ENCODE measurements at places on chromosomes 12 and 14. TPM values are rescaled to one million over a fixed set of nuclear protein-coding genes. Genes with fewer than 3 reads are reported as not detected.

The OR4E2 gene
- total RNA-seq = not detected

The TBK1 gene
- total RNA-seq = 51.6 TPM

The DEPDC4 gene
- total RNA-seq = 2.0 TPM

The TMEM132D gene
- total RNA-seq = 4.7 TPM

The PRR4 gene
- 3.5 TPM for total RNA-seq

The GABARAPL1 gene
- 115 TPM for total RNA-seq

The TCP11L2 gene
- total RNA-seq = 40.3 TPM

The PTGR2 gene
- total RNA-seq = 10.8 TPM

The CCDC60 gene
- 0.50 TPM for total RNA-seq

The SMCO2 gene
- total RNA-seq = 0.40 TPM

The ASIC1 gene
- total RNA-seq = 25.1 TPM

The CLEC1B gene
- total RNA-seq = 0.50 TPM

The SLC17A8 gene
- total RNA-seq = 13.2 TPM

The SLC25A47 gene
- total RNA-seq = not detected

The GLT8D2 gene
- 86.8 TPM for total RNA-seq

The SRRM4 gene
- total RNA-seq = 6.6 TPM

The WNT5B gene
- 12.2 TPM for total RNA-seq

The SAMD15 gene
- total RNA-seq = 10.3 TPM

The ANG gene
- total RNA-seq = 6.0 TPM

The POLE2 gene
- total RNA-seq = 10.6 TPM

The CDKL1 gene
- 16.9 TPM for total RNA-seq

The ORMDL2 gene
- total RNA-seq = 12.6 TPM

The AKAP5 gene
- 10.7 TPM for total RNA-seq

The TMEM30B gene
- 11.8 TPM for total RNA-seq

The KRT83 gene
- not detected for total RNA-seq

The KCNA1 gene
- 1.9 TPM for total RNA-seq
